ENCODE measurements at places on chromosomes 4 and X.
A peak's percentile ranks its signal among the peaks of the same experiment; 100 is the strongest.

- no peak for DNase-seq
Measured at GRCh38 chr4:34880246-34880645, 1364.1 kb downstream of the ARAP2 start.

- no peak for DNase-seq
Measured at GRCh38 chrX:32867781-32868523, 343.4 kb downstream of the DMD start.

DNA sequence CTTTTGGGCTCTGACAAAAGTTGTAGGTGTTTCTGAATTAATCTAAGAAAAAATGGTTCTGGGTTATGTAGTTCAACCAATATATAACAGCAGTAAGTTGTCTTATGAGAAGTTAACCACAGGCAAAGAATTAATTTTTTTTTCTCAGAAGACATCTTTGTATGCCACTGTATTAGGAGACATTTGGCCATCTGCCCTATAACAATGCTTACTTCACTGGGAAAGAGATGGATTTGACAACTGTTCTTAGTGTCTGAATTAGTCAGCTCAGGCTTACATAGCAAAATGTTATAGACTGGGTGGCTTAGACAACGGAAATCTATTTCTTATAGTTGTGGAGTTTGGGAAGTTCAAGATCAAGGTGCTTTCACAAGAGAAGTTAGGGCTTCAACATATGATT is 508.1 kb downstream of the STIM2 start:
- DNase-seq, result no peak

- no peak for DNase-seq
Measured at GRCh38 chrX:101229170-101229569, 9.6 kb downstream of the DRP2 start.

- no peak for DNase-seq
Measured at GRCh38 chr4:108888769-108889168, 125.9 kb upstream of the ETNPPL start.

GRCh38 chr4:73573794-73574528 is 46.3 kb downstream of the RASSF6 start:
- DNase-seq, result peak; percentile 59

DNA sequence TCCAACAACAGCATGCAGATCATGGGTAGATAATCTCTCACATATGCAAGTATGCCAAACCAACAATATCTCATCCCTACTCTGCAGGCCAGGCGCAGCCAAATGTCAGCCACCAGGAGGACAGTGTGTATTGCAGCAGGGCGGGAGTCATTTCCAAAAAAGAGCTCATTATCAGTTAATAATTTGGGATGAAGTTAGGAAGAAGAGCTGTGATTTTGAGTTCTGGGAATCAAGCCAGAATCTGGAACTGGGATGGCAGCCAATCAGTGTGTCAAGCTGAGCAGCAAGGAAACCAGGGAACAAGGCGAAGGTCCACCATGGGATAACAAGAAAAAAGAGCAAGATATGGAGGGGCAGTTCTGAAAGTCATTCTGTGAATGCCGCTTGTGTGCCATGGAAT is 88.2 kb upstream of the CAMK2D start:
- no peak for DNase-seq

DNA sequence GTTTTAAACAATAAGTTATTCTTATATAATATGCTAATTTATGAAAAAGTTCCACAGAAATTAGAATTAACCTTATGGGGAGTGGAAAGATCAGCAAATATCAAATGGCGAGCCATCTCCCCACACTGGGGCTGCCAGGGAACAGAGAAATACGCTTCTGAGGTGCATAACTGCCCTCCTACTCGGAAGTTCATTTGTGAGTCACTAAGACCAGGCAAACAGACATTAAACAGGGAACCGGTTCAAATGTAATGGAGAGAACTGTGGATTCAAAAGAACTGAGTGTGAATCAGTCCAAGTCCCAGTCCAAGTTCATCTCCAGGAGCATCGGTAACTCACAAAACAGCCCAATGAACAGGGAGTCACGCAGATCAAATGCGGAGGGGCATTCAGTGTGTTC is 11.4 kb upstream of the S100G start:
- DNase-seq, result no peak

DNA sequence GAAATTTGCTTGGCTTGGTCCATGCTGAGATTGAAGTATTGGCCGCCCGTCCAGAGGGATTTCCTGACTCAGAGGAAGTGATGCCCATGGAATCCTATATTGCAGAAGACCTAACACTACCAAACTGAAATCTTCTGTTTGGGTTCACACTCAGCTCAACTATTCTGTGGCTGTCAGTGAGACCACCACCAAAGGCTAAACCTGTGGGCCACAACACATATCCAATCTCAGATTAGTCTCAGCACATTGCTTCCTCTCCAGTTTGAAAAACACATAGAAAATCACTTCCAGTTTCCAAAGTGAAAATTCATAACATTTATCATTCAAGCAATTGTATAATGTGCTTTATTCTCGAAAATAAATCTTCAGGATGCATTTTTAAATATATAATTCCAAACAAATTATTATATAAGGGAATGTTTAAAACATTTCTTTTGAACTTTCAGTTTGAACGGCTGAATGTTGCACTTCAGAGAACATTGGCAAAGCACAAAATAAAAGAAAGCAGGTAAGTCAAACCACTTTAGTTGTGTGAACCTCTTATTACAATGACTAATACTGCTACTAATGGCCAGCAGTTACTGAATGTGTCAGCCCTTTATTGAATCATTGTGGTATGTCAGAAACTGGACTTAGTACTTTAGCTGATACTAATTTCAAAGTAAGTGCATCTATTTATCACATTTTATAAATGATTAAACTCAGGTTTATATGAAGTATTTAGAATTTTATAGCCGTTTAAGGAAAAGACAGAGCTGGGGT is 37.0 kb downstream of the GUCY1A1 start:
- no peak for DNase-seq

DNA sequence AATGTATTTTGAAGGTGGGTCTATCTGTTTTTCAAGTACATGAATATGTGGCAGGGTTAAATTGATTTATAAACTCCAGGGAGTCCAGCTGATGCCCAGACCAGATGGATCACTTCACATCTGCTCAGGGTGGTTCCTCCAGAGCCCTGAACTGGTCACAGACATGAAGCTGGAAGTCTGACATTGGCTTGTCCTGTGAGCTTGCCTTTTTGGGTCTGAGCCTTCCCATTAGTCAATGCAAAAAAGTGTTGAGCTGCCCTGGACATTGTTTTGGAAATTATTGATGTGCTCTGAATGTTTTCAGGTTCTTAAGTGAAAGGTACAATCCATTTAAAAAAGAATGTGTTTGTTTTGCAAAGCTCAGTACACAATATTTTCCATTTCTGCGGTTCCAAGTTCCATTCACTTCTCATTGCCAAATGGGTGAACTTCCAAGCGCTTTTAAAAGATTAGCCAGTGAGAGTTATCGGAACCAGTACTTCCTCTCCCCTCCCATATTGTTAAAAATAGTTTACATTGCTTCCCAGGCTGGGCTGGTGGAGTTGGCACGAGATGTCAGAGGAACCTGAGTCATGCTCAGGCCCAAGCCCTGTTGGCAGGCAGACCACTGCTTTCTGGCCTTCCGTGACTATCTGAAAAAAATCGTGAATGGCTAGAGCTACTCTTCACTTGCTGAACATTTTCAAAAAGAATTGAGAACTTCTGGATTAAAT is 52.1 kb downstream of the PDGFRA start:
- no peak for DNase-seq

DNA sequence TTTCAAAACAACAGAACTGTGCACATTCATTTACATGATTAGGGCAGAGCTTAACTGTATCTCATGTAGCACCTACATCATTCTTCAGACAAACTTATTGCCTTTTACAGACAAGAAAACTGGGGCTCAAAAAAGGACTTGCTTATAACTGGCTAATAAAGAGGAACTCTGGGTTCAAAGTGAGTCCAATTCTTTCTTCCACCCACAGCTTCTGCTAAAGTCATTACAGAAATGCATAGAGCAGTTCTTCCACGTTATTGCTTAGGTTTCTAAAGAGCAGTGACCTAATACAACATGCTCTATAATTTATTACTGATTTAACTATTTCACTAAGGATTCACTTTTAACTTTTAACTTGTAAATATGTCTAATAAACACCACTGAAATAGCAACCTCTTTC is 60.6 kb downstream of the ELOVL6 start:
- DNase-seq, result no peak

- no peak for DNase-seq
Measured at GRCh38 chr4:176805155-176805554, 12.4 kb upstream of the VEGFC start.

GRCh38 chr4:170526471-170526870 is 436.7 kb upstream of the AADAT start:
- no peak for DNase-seq

- no peak for DNase-seq
Measured at GRCh38 chr4:54976682-54977081, 148.7 kb downstream of the KDR start.

DNA sequence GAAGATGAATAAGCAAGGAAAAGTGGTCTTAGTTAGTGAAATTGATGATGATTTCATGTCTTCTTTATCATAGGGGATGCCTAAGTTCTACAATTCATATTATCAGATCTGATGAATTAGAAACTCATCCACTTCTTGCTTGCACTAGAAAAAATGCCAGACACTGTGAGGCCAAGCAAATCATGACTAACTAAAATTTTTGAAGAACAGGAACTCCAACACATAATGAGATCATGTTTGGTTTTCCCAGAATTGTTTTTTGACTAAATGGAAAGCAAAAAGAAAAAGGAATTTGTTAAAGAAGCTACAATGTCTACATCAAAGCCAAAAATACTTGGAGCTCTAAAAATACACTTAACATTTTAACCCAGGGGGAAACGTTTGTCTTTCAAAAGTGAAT is 120.4 kb downstream of the ARSF start:
- no peak for DNase-seq

GRCh38 chr4:112876316-112876715 is 173.1 kb upstream of the ANK2 start:
- no peak for DNase-seq

- no peak for DNase-seq
Measured at GRCh38 chrX:77975755-77976154, 6.3 kb upstream of the PGAM4 start.

GRCh38 chr4:187309456-187309855 is 585.8 kb upstream of the FAT1 start:
- no peak for DNase-seq

DNA sequence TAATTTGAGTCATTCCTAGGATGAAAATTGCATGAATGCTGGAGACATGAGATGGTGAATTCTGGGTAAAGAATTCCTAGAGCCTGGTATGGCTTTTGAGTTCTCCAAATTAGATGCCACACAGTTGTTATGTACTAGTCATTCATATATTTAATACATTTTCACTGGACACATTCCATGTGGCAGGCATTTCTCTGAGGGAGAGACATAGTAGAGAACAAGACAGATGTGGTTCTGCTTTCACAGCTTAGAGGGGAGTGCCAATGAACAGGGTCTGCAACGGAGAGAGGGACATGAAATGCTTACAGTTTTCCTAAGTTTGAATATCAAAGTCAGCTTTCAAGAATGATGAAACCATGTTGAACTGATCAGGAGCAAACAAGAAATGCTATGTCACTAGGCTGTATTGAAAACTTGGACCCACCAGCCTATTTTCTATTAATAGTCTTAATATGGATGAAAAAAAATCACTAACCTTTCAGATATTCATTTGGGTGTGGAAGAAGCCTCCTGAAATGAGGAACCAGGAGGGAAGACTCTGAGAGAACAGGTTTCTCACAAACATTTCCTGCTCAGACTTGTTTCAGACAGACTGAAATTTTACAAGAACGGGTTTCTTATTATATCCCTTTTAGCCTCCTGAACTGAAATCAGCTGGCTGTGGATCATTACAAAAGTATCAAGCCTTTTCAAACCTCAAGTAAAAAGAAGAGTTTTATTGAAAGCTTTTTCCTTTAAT is 276.0 kb upstream of the TET2 start:
- no peak for DNase-seq

DNA sequence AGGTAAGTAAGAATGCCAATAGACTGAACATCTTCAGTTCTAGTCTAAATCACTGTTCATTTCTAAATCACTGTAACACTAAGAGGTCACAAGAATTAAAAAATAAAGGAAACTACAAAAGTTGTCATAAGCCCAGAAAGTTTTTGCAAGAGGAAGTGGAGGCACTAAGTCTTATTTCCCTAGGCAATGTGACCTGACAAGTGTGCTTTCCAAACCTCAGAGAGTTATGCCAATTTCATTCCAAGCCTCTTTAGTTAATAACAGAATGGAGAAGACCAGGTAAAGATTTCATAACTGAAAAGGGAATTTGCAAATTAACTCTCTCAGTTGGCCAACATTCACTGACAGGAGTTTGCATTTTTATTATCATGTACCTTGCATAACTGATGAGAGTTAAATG is 40.5 kb downstream of the BBS12 start:
- DNase-seq, result peak; percentile 17

DNA sequence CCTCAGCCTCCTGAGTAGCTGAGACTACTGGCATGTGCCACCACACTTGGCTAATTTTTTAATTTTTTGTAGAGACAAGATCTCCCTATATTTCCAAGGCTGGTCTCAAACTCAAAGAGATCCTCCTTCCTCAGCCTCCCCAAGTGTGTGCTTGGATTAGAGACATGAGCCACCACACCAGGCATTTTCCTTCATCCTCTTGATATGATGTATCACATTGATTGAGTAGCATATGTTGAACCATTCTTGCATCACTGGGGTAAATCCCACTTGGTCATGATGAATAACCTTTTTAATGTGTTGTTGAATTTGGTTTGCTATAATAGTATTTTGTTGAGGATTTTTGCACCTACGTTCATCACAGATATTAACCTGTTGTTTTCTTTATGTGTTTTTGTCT is 24.2 kb upstream of the PPM1K start:
- DNase-seq, result no peak

DNA sequence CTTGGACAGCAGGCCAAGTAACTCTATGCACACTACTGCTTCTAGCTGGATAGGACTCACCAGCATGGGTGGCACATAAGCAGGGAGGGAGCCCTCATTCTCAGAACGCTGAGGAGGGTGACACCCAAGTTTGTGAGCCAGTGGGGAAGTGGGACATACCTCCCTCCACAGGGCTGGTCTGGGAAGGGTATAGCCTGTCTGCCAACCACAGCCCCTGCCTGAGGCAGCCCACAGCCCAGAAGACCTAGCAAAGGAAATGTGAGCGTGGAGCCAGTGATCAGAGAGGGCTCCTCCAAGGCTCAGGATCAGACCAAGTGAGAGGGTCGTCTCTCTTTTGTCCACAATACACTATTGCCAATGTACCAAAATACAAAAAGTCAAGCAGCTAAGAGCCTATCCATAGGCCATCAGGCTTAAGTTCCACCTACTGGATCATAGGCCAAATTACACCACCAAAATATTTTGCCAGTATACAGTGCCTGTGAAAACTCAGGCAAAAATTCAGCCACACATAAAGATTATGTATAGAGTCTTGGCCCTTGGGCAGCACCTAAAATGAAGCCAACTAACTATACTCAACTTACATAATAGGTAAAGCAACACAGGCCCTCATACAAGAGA is 1203.1 kb downstream of the PCDH18 start:
- no peak for DNase-seq

DNA sequence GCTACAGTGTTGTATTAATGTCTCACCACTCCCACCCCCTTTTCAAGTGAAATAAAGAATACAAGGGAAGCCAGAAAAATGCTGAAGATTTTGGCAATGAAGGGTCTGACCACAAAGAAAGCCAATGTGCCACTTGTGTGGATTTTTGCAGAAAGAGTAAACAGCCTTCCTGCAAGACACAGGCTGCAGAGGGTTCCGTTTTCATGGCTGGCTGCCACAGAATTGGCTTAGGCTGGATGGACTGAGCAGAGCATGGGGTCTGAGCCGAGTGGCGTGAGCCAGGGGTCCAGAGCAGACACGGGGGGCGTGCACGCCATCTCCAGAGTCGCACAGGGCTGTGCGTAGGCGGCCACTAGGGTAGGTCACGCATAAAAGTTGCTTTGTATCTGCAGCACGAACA is 69.2 kb downstream of the MTNR1A start:
- DNase-seq, result no peak

Data from AML-193 (cell line).